Panc1 (cell line): ENCODE measurements at places on chromosomes 2 and 18. TPM values are rescaled to one million over a fixed set of nuclear protein-coding genes. Genes with fewer than 3 reads are reported as not detected.

Gene SULT6B1
- total RNA-seq: not detected

Gene TUBA3D
- total RNA-seq: not detected

Gene KLHL30
- 0.26 TPM for total RNA-seq

Gene LCT
- total RNA-seq: not detected

DNA sequence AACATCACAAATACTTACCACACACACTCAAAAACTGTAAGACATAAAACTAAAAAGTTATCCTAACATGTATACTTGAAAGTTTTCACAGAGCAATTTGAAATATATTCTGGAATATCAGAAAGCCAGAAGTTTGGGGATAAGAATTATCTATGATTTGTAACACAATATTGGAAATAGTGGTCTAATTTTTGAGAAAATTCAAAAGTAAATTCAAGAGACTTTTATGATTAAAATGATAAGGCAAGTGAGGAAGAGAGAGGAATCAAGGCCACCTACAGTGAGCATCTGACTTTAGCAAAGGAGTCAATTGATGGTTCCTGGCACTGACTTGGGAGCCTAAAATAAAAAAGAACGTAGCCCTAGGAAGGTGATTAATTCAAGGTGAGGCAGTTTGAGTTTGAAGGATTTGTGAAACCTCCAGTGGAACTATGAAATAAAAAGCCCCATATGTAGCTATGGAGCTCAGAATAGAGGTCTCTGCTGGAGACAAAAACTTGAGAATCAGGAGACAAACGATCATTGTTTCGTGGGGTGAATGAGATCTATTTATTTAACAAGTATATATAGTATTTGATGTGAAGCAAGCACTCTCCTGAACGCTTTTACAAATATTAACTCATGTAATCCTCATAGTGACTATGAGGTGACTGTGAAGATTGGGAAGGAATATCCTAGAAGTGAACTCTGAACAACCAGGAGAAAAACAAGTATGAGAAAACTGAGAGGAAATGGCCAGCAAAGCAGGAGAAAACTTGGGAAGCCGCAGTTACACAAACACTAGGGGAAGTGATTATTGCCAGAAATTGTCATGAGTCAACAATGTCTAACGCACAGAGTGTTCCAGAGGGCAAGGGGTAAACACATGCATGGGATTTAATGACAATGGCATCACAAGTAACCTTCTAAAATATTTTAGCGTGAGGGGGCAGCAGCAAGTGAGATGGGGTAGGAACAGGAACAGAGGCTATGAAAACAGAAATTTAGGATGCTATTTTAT lies 12.8 kb downstream of the TFPI start:
- no peak for DNase-seq

DNA sequence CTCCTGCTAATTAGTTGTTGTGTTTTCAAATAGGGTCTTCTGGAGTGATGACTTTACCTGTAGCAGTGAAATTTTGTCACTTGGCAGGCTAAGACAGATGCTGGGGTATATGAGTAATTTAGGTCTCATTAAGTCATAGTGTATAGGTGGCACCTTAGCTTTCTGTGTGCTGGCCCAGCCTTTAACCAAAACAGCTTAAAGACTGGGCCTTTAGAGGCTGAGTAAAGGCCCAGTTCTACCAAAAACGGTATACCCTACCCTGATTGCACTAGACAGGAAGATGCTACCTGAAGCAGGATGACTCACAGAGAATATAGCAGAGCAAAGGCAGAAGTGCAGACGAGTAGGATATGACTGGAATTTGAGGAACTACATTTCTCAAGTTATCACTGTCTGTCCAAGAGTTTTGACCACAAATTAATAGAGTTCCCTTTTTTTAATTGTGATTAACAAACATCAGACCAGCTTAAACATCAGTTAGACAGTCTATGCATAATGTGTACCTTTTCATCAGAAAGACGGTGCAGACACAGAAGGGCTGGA lies 337.9 kb upstream of the SALL3 start:
- no peak for DNase-seq
